ENCODE measurements at places on chromosomes 6 and 20. TPM values are rescaled to one million over a fixed set of nuclear protein-coding genes. Genes with fewer than 3 reads are reported as not detected.

Gene SPATS1
- total RNA-seq, result under 0.01 TPM

Gene BTN3A1
- 36.5 TPM for total RNA-seq

DNA sequence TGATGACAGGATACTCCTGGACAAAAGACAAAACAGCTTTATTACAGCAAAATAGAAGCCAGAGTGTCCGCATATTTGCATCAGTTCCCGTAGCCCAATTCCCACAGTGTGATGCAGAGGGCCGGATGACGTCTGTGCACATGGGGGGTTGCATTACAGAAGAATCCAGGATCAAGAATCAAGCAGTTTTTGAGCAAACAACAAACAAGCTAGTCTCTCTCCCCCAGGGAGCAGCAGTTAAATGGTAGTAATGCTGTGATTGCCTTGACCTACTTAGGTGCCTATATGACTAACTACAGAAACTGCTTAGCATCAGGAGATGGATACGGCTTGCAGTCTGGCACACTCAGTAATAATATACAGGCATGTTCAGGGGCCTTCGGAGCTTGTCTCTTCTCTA lies 3.2 kb upstream of the SDHAF4 start:
- DNase-seq, result peak; percentile 15
- no peaks in the 10 kb centered on the region for H3K36me3 ChIP-seq
- H3K27ac ChIP-seq, result no peak overlapping the region
- no peak overlapping the region for H3K4me3 ChIP-seq

GRCh38 chr20:62921119-62921687 lies 5.1 kb downstream of the DIDO1 start:
- no peak overlapping the region for H3K27ac ChIP-seq
- DNase-seq, result peak; percentile 33
- peaks cover 17% of the 10 kb centered on the region for H3K4me1 ChIP-seq
- H3K4me3 ChIP-seq, result no peak overlapping the region
- no peaks in the 10 kb centered on the region for H3K36me3 ChIP-seq
